ENCODE measurements at places on chromosomes 1 and 21. TPM values are rescaled to one million over a fixed set of nuclear protein-coding genes. Genes with fewer than 3 reads are reported as not detected.

Gene NTNG1
- total RNA-seq, result not detected

Gene TIMM17A
- 39.1 TPM for total RNA-seq

Gene LRRC8C
- 42.6 TPM for total RNA-seq

Gene LYST
- total RNA-seq, result 28.1 TPM

Gene FAM78B
- total RNA-seq, result 0.18 TPM

Gene C1QB
- total RNA-seq, result not detected

Gene SEC16B
- not detected for total RNA-seq

Gene S100A14
- total RNA-seq, result not detected

Gene ST6GALNAC5
- not detected for total RNA-seq

Gene GBP2
- 299 TPM for total RNA-seq
